Hematopoietic multipotent progenitor cell treated with erythropoietin and hydrocortisone succinate and interleukin-3 and kit ligand, for 17 days (in vitro differentiated cells): ENCODE measurements at places on chromosomes 5 and 9.

GRCh38 chr9:96738147-96739027 lies 39.5 kb downstream of the ZNF510 start:
- DNase-seq, result no peak

GRCh38 chr5:108193021-108193795 lies 188.7 kb downstream of the FBXL17 start:
- DNase-seq, result no peak

DNA sequence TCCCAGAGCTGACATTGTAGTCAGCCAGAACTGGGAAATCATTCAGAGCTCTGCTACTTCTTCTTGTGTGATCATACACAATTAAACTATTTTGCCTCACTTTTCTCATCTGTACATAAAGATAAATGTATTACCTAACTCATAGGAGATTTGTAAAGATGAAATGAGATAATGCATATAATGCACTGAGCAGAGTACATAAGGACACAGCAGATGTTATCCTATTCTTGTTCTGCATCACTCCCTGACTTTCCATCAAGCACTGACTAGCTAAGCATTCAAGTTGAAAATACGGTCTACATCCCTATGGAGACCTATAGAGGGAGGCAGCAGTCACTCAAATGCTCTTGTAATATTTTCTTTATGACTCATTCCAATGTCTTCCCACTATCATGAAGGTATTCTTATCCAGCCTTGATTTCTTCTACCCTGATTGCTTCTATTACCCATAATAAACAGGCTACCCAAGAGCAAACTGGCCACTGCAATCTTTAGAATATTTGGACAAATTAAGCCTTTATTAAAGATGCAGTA lies 16.3 kb upstream of the PRR16 start:
- no peak for DNase-seq

DNA sequence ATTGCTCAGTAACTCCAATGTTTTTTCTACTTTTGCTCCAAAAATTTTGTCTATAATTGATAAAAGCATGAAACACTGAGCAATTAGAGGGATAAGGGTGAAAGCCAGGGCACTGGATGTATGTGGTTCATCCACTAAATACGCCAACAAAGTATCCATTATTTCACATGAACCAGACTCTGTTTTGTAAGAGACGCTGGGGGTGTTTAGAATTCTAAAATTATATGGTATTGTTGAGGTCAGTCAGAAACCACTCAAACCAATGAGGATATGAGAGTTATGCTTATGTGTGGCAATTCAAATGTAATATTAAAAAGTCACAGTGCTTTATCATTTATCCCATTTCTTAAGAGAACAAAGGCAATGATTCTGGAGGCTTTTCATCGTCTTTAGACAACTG lies 220.2 kb downstream of the EFNA5 start:
- no peak for DNase-seq

- no peak for DNase-seq
These were observed 205.3 kb downstream of the CDH10 start for GRCh38 chr5:24439465-24439864.

DNA sequence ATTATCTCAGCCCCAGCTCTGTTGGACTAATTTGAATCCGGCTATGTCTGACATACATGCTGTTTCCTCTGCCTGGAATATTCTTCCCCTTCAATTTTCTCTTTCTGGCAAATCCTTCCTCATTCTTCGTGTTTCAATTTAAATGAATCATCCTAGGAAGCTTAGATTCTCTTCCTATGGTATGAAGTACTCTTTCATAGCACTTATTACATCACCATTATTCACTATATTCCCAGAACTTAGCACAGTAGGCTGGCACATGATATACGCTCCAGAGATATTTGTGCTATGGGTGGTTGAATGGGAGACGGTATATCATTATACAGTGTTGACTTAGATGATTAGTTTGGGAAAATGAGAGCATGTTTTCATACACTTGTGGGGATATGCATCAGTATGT lies 91.0 kb upstream of the JAK2 start:
- DNase-seq, result no peak

GRCh38 chr5:170444969-170445505 lies 55.9 kb upstream of the KCNMB1 start:
- DNase-seq, result no peak

- no peak for DNase-seq
These were observed 9.4 kb upstream of the GM2A start for GRCh38 chr5:151243564-151243963.

GRCh38 chr5:149794041-149794440 lies 63.9 kb downstream of the PPARGC1B start:
- no peak for DNase-seq

- no peak for DNase-seq
These were observed 83.1 kb downstream of the DPYSL3 start for GRCh38 chr5:147426640-147427327.

DNA sequence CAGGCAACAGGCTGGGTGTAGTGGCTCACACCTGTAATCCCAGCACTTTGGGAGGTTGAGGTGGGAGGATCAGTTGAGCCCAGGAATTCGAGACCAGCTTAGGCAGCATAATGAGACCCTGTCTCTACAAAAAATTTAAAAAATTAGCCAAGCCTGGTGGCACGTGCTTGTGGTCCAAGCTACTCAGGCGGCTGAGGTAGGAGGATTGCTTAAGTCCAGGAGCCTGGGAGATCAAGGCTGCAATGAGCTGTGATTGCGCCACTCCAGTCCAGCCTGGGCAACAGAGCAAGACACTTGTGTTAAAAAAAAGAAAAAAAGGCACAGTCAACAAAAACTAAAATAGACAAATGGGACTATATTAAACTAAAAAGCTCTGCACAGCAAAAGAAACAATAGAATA lies 29.3 kb downstream of the ATP6V0E1 start:
- DNase-seq, result no peak

DNA sequence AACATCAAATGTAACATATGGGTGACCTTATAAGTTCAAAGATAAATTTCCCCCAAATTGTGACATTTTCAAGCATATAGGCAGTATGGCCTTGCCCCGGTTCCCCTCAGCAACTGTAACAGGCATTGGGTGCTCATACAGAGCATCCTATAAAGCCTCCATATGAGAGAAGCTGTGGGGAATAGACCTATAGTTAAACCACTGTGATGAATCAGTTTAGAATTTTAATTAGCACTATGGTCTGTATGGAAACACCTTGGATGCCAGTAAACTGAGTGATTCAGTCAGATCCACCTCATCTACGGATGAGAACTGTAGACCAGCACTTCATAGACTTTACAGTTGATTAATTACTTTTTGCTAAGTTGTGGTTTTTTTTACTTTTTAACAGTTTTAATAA lies 79.4 kb downstream of the ERCC6L2 start:
- DNase-seq, result no peak

DNA sequence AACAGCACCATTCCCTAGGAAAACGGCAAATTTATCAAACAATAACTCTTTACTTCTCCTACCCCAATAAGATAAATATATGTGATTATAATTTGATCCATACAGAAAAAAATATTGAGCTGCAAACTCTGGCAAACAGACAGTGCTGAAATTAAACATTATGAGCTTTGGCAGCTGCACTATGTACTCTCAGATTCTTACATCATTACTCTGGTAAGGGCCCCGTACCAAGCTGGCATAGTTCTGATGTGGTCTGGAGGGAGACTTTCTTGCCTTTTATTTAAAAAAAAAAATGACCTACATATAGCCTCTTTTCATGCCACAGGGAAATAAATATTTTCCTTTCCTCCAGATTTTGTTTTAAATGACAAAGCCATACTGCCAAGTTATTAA lies 95.0 kb downstream of the NR6A1 start:
- DNase-seq, result no peak

DNA sequence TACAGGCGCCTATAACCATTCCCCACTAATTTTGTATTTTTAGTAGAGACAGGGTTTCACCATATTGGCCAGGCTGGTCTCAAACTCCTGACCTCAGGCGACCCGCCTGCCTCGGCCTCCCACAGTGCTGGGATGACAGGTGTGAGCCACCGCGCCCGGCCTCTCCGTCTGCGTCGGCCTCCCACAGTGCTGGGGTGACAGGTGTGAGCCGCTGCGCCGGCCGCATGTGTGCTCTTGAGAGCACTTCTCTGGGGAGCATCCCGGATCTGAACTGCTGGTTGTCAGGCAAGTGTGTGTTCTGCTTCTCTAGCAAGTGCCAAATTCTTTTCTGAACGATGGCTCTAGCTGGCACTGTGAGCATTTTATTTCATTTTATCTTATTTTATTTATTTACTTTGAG lies 3.7 kb upstream of the ENTPD2 start:
- DNase-seq, result no peak

GRCh38 chr9:87889882-87890252 lies 7.2 kb downstream of the SPATA31E1 start:
- no peak for DNase-seq

DNA sequence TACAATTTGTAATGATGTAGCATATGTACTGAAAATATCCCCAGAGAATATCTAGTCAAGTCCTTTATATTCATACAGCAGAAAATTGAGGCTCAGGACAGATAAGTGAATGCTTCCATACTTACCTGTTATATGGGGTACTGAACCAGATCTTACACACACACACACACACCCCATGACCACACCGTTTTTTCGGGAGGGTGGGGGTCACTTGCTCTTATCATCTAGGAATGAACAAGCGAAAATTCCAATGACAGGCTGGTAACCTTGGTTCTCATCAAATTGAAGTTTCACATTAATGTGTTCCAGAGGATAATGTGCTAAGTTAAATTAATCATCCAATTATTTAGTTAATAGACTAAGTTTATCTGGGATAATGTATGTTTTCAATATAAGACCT lies 48.8 kb downstream of the ARL15 start:
- DNase-seq, result peak; percentile 29

GRCh38 chr9:137373611-137373980 lies 49.4 kb downstream of the EXD3 start:
- no peak for DNase-seq

DNA sequence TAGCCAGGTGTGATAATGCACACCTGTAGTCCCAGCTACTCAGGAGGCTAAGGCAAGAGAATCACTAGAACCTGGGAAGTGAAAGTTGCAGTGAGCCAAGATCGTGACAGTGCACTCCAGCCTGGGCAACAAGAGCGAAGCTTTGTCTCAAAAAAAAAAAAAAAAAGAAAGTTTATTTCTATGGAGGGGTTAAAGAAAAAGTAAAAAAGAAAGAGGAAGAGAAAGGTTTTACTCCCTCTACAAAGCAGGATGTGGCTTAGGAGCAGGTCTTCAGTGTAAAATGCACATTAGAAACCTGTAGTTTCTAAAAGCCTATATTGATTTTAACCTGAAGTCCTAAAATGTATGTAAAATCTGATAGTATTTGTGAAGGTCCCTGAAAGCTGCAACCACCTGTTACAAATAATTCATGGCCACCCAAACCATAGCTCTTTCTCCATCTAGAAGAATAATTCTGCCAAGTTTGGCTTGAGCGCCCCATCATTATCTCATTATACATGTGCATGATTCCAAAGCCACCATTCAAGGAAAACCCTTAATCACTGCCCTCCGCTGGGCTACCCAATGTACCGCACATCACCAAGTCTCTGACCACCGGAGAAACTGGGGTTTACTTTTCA lies 3.4 kb downstream of the FNBP1 start:
- DNase-seq, result no peak

GRCh38 chr9:36450110-36450732 lies 50.2 kb upstream of the RNF38 start:
- peak; percentile 52 for DNase-seq

GRCh38 chr5:134267366-134268018 lies 41.6 kb upstream of the PPP2CA start:
- no peak for DNase-seq

- no peak for DNase-seq
These were observed 1170.0 kb upstream of the CDH9 start for GRCh38 chr5:28208356-28208755.

- DNase-seq, result no peak
These were observed 9.1 kb upstream of the OLFM1 start for GRCh38 chr9:135078361-135078821.

DNA sequence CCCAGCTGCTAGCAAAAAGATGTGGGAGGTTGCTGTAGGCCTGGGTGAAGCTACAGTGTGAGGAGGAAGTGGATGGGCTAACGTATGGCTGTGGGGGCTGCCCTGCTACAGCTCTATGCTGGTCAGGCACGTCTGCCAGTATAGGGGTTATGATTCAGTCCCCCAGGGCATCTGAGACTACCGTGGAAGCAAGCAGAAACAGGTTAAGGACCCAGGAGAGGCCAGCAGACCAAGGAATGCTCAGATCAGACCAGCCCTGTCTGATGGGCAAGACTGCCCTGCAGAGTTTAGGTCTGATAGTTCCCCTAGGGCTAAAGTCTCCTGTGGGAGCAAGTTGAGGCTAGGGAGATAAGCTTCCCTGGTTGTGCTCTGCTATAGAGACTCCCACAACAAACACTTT lies 416.1 kb upstream of the CTNND2 start:
- no peak for DNase-seq

- no peak for DNase-seq
These were observed 14.2 kb downstream of the TCERG1 start for GRCh38 chr5:146461319-146461718.

- DNase-seq, result no peak
These were observed 121.2 kb upstream of the RANBP3L start for GRCh38 chr5:36422952-36423351.

DNA sequence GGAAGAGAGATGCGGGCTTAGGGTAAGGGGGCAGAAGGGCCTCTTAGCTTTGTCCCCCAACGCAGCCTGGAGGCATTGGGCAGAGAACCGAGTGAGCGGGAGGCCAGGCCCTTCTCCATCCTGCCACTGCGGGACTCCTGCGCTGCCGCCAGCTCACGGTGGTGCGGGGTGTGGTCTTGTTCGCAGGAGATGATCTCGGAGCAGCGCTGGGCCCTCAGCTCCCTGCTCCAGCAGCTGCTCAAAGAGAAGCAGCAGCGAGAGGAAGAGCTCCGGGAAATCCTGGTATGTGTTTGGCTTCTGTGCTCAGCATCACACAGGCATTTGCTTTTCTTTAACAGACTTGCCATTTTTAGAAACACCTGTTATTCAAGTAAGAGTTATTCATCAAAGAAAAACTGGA lies 41.3 kb downstream of the LRSAM1 start:
- DNase-seq, result no peak

DNA sequence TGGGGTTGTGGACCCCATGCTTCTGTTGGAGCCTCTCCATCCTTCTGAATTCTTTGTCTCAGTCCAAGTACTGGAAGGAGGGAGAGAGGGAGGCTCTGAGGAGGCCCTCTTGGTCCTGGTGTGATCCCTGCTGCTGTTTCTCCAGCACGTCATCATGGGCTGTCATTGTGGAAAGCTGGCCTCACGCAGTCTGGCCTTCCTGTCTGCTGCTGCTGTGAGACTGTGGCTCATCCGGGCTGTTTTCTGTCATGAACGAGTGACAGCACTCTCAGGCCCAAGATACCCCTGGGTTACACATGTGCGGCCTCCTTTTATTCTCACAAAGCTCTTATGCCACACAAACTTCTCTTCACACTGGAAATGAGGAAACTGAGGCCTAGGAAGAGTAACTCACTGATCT lies 499.3 kb downstream of the CCDC171 start:
- DNase-seq, result no peak
